ENCODE measurements at places on chromosomes 7 and 10. TPM values are rescaled to one million over a fixed set of nuclear protein-coding genes. Genes with fewer than 3 reads are reported as not detected.

DNA sequence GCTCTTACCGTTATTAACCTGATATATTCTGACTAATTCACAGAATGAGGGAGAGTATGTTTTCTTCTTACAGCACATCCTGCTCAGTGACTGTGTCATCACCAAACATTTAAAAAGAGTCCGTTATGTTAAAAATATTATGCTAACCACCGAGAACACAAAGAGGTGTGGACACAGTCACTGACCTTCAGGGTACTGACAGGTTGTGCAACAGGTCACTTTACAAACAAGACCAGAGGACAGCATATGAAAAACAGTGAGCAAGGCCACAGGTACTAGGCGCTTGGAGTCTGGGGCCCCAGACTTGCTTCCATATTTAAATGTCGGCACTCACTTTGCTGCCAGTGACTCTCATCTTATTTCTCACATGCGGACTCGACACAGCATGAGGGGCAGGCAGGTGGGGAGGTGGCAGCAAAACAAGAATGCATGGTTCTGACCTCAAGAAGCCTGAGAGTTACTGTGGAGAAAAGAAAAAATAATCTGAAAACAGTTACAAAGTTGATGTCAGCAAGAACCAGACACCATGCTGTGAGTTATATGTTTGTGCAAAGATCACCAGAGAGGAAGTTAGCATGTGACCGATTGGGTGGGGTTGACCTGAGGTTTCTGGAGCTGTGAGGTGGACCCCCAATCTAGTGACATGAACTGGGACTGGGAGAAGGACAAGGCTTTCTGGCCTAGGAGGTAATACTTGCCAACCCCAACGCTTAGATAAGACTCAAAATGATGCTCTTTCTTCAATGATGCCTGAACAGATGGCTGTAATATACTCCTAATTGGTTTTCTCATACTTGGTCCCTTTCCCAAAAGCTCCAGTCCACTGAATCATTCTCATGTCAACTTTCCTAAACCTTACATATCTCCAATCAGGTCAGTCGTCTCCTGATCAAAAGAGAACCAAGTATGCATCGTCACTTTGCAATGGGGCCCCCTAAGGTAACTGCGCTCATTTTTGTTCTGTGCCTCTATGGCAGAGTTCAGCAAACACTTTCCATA is 102.4 kb downstream of the HIPK2 start:
- H3K27ac ChIP-seq: no peak overlapping the region
- no peaks in the 10 kb centered on the region for H3K4me1 ChIP-seq
- H3K27me3 ChIP-seq: no peaks in the 10 kb centered on the region
- no peak overlapping the region for H3K4me3 ChIP-seq
- no peaks in the 10 kb centered on the region for H3K36me3 ChIP-seq
- DNase-seq: no peak

GRCh38 chr10:73167458-73167782 is 388 bp downstream of the ECD start:
- peaks cover 32% of the 10 kb centered on the region for H3K4me1 ChIP-seq
- peak overlapping the region; percentile 100 for H3K27ac ChIP-seq
- no peak for DNase-seq
- peaks cover 6% of the 10 kb centered on the region for H3K36me3 ChIP-seq
- peak overlapping the region; percentile 100 for H3K4me3 ChIP-seq
- no peaks in the 10 kb centered on the region for H3K27me3 ChIP-seq

DNA sequence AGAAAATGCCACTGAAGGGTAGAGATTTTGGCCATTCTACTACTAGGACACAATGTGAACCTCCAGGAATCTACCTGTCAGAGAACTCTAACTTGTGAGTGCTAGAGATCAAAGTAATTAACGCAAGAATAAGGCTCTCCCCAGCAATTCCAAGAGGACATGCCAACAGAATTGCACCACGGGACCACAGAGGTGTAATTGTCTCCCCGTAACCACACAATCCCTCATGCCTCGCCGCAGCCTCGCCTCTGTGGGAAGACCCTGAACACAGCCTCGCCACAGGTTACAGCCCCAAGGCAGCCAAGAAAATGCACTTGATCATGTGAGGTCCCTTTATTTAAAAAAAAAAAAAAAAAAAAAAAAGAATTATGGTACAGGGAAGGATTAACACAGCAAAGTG is 29.5 kb downstream of the CDCA7L start:
- no peak overlapping the region for H3K4me3 ChIP-seq
- H3K27ac ChIP-seq: no peak overlapping the region
- no peaks in the 10 kb centered on the region for H3K27me3 ChIP-seq
- no peak for DNase-seq
- H3K36me3 ChIP-seq: no peaks in the 10 kb centered on the region
- H3K4me1 ChIP-seq: no peaks in the 10 kb centered on the region

DNA sequence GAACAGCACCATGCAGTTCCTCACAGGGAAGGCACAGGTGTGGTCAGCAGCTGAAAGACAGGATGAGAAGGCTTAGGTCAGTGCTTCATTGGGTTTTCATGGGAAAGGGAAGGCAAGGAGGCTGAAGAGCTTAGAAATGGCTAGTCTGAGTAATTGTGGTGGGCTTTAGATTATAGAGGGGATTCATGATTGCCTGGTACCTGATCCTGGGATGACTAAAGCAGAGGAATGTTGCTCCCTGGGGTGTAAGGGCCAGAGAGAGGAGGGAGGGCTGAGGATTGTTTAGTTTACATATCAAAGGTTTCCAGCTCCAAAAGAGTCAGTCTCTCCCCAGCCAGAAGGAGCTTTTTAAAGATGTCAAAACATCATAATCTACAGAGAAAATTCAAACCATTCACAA is 396.3 kb upstream of the POM121L12 start:
- no peak for DNase-seq
- no peak overlapping the region for H3K27ac ChIP-seq

The AMPH gene
- total RNA-seq: not detected

The CELF2 gene
- total RNA-seq: 154 TPM

The AS3MT gene
- not detected for total RNA-seq

Measured in CD8-positive, alpha-beta memory T cell (primary cell).